Daoy (cell line): ENCODE measurements at places on chromosomes 6 and 20. TPM values are rescaled to one million over a fixed set of nuclear protein-coding genes. Genes with fewer than 3 reads are reported as not detected.

SLC22A3 gene
- total RNA-seq, result 0.77 and 1.8 TPM in 2 replicates

RIN2 gene
- total RNA-seq, result 10.6 and 18.4 TPM in 2 replicates

AP5S1 gene
- total RNA-seq, result 14.1 and 14.9 TPM in 2 replicates

OR2J1 gene
- total RNA-seq, result not detected in 2 replicates

ARHGAP40 gene
- not detected in 2 replicates for total RNA-seq

TJAP1 gene
- 16.8 and 16.9 TPM in 2 replicates for total RNA-seq

KCTD20 gene
- 93.1 and 107 TPM in 2 replicates for total RNA-seq

SLC44A4 gene
- not detected in 2 replicates for total RNA-seq

FAM209B gene
- not detected in 2 replicates for total RNA-seq

SOBP gene
- total RNA-seq, result 1.8 and 2.1 TPM in 2 replicates

NELFE gene
- 180 and 195 TPM in 2 replicates for total RNA-seq

REM1 gene
- not detected in 2 replicates for total RNA-seq

CDYL gene
- 20.0 and 22.9 TPM in 2 replicates for total RNA-seq

SLC35F1 gene
- 0.17 and 0.77 TPM in 2 replicates for total RNA-seq

HLA-DQA1 gene
- total RNA-seq, result 0.27 and 0.40 TPM in 2 replicates

VWA7 gene
- 0.34 TPM in 1 of 2 replicates, not detected in the other for total RNA-seq

DOK5 gene
- total RNA-seq, result 0.06 and 0.91 TPM in 2 replicates

HLA-C gene
- total RNA-seq, result 431 and 475 TPM in 2 replicates

NR2E1 gene
- total RNA-seq, result 1.6 and 2.1 TPM in 2 replicates

LTB gene
- total RNA-seq, result 2.1 TPM in 1 of 2 replicates, not detected in the other

CD93 gene
- under 0.01 TPM in 1 of 2 replicates, not detected in the other for total RNA-seq

ZBTB22 gene
- 4.9 and 11.2 TPM in 2 replicates for total RNA-seq

SIRPB1 gene
- total RNA-seq, result 0.06 and 0.11 TPM in 2 replicates

NOX3 gene
- total RNA-seq, result not detected in 2 replicates
